Parietal lobe (tissue), 2 donors: ENCODE measurements at places on chromosomes 11 and 22. TPM values are rescaled to one million over a fixed set of nuclear protein-coding genes. Genes with fewer than 3 reads are reported as not detected.

Gene FREY1
- 4.4 TPM for total RNA-seq

Gene MMP11
- total RNA-seq: 23.8 TPM

Gene ABCC8
- 34.7 TPM for total RNA-seq

Gene BTG4
- not detected for total RNA-seq

Gene RAB39A
- total RNA-seq: 33.2 TPM

Gene TIRAP
- 3.8 TPM for total RNA-seq

Gene OR2AT4
- not detected for total RNA-seq

Gene RAB30
- 53.5 TPM for total RNA-seq

Gene SCGB1C1
- not detected for total RNA-seq

Gene SNX32
- total RNA-seq: 20.7 TPM

Gene MPEG1
- total RNA-seq: 1.6 TPM

Gene RCE1
- 22.8 TPM for total RNA-seq

Gene CADM1
- 304 TPM for total RNA-seq

Gene C22orf42
- total RNA-seq: not detected

Gene DDTL
- total RNA-seq: 2.5 TPM

Gene FGF19
- total RNA-seq: not detected

Gene KDELR3
- 0.31 TPM for total RNA-seq

Gene INTS4
- total RNA-seq: 87.6 TPM

Gene CCDC188
- total RNA-seq: 1.3 TPM

Gene SLC22A6
- 1.3 TPM for total RNA-seq

Gene BAD
- 32.9 TPM for total RNA-seq

Gene FAM181B
- 7.8 TPM for total RNA-seq

Gene ACR
- total RNA-seq: not detected

Gene BEST1
- total RNA-seq: 1.9 TPM

Gene CCDC157
- 9.4 TPM for total RNA-seq

Gene PHRF1
- 42.6 TPM for total RNA-seq

Gene RIBC2
- 1.3 TPM for total RNA-seq

Gene LIMK2
- total RNA-seq: 29.1 TPM

Gene DEFB108B
- not detected for total RNA-seq

Gene TRIM5
- total RNA-seq: 6.6 TPM

Gene OR52I1
- not detected for total RNA-seq

Gene YWHAH
- 209 TPM for total RNA-seq

Gene PRAME
- not detected for total RNA-seq

Gene APOA5
- not detected for total RNA-seq

Gene SCN3B
- 95.2 TPM for total RNA-seq

Gene MYRF
- 2.8 TPM for total RNA-seq

Gene NRIP3
- total RNA-seq: 8.8 TPM

Gene KIF18A
- total RNA-seq: 8.1 TPM

Gene ADAMTS15
- total RNA-seq: 1.6 TPM
